ENCODE measurements at places on chromosomes 6 and 20. TPM values are rescaled to one million over a fixed set of nuclear protein-coding genes. Genes with fewer than 3 reads are reported as not detected.
A peak's percentile ranks its signal among the peaks of the same experiment; 100 is the strongest.

The GSTA1 gene
- not detected for total RNA-seq

GRCh38 chr6:152129691-152130151, 322.2 kb downstream of the ESR1 start:
- DNase-seq, result peak; percentile 69

DNA sequence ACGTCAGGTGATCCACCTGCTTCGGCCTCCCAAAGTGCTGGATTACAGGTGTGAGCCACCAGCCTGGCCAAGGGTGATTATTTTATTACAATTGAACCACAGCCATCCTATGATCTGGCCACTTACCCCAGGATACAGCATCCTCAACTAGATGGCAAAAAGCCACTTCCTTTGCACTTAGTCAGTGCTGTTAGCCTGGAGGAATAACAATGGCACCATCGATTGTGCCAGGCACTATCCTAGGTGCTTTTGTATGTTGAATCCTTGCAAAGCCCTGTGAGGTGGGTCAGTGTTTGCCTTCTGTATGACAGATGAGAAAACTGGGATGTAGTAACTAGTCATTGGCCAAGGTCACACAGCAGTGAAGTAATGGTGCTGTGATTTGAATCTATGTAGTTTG, 11.2 kb upstream of the TTPAL start:
- DNase-seq, result no peak

- peak; percentile 69 for DNase-seq
Measured at GRCh38 chr6:154408891-154409500, 52.4 kb upstream of the IPCEF1 start.

- no peak for DNase-seq
Measured at GRCh38 chr20:34915131-34915530, 38.7 kb downstream of the ACSS2 start.
